Stimulated activated CD4-positive, alpha-beta T cell treated with anti-CD3 and anti-CD28 coated beads, Interleukin-2, amount 100 ng/mL, for 48 hours (primary cell): ENCODE measurements at places on chromosomes 1 and 21.

- DNase-seq: no peak
Measured at GRCh38 chr1:18927082-18927653, 24.8 kb upstream of the ALDH4A1 start.

GRCh38 chr1:246640747-246641146 lies 74.5 kb downstream of the CNST start:
- DNase-seq: no peak

DNA sequence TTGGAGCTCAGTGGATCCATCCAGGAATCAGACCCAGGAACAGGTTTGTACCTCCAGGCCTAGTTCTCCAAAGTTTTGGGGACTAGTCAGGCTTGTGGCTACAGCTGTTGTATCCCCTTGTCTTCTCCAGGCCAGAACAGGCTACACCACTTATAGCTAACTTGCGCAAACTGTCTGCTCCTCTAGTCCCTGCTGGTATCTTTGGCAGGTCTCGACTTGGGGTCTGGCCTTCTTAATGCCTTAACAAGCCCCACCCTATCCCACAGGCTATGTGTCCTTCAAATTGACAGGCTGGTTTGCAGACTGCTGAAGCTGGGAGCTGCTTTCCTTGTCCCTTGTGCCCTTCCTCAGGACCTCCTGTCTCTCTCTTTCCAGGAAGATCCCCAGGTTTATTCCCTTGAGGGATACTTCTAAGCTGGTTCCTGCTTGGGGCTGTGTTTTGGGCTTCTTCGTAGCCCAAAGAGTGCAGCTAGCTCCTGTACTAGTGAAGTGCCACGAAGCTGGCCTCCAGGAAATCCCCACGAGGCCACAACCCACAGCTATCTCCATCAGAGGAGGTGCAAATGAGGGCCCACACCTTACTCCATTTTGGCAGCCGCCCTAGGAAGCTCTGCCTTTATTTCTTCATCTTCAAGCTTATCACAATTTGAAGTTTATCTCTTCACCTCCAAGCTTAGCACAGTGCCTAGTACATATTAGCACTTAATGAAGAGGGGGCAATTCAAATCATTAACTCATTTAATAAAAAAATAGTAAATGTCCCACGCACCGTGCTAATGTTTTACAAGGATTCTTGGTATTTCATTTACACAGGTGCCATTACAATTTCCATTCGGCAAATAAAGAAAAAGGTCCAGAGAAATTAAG lies 683 bp upstream of the DMAP1 start:
- no peak for DNase-seq

- DNase-seq: no peak
Measured at GRCh38 chr1:39269349-39269748, 64.9 kb downstream of the MACF1 start.

DNA sequence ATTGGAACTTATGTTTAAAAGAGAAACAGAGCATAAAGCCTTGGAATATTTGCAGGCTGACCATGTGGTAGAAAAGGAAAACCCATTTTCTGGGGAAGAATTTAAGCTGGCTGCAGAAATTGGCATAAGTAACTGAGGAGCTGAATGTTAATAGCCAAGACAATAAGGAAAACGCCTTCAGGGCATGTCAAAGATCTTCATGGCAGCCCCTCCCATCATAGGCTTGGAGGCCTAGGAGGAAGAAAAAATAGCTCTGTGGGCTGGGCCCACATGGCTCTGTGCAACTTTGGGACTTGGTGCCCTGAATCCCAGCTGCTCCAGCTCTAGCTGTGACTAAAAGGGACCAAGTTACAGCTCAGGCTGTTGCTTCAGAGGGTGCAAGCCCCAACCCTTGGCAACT lies 51.5 kb downstream of the CTH start:
- no peak for DNase-seq

- no peak for DNase-seq
Measured at GRCh38 chr21:28975397-28975796, 17.3 kb downstream of the LTN1 start.

- DNase-seq: no peak
Measured at GRCh38 chr1:246184503-246184902, 322.6 kb downstream of the SMYD3 start.

DNA sequence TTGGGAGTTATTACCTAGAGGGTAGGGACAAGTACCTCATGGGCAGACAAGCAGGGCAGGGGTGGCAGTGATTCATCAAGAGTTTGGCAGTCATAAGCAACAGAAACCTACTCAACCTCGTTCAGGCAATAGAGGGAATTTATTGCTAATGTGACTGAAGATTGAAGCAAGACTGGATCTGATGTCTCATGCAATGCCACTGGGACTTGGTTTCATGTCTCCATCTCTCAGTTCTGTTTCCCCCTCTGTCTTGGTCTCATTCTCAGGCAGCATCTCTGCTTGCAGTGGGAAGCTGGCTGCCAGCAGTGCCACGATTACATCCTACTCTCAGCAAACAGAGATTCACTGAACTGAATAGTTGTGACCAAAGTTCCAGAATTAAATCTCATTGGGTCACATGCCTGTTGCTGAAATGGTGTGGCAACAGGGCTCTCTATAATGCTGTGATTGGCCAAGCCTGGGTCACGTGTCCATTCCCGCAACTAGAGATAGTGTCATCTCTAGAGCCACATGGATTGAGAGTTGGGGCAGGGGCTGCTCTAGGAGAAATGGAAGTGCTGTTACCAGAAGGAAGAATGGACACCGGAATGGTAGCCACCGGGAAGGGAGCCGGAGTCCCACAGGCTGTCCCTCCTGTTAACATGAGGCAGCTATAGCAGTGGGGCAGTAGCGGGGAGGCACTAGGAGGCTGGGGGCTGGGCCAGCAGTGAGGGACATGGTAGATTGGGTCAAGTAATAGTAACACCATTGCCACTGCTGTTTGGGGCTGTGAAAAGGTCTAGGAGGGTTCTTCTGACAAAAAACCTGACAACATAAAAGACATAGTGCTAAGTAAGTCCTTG lies 3.9 kb upstream of the CDC42 start:
- peak; percentile 31 for DNase-seq

DNA sequence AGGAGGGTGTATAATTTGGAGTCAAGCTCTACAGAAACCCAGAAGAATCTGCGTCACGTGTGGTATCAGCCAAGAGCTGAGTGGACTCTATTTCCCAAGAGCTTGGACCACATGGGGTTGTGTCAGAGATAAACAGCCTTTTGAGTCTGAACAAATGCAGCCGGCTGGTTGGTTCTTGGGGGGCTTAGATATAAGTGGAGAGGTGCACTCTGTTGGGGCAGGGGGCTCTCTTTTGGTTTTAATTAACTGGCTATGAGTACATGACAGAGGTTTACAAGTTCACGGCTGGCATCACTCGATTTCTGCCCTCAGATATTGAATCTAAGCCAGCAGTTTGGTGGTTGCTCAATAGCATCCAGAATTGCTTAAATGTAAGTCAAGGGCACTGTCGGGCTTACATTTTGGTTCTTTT lies 501 bp upstream of the MRAP start:
- no peak for DNase-seq

GRCh38 chr1:167878372-167879160 lies 35.4 kb downstream of the ADCY10 start:
- no peak for DNase-seq

DNA sequence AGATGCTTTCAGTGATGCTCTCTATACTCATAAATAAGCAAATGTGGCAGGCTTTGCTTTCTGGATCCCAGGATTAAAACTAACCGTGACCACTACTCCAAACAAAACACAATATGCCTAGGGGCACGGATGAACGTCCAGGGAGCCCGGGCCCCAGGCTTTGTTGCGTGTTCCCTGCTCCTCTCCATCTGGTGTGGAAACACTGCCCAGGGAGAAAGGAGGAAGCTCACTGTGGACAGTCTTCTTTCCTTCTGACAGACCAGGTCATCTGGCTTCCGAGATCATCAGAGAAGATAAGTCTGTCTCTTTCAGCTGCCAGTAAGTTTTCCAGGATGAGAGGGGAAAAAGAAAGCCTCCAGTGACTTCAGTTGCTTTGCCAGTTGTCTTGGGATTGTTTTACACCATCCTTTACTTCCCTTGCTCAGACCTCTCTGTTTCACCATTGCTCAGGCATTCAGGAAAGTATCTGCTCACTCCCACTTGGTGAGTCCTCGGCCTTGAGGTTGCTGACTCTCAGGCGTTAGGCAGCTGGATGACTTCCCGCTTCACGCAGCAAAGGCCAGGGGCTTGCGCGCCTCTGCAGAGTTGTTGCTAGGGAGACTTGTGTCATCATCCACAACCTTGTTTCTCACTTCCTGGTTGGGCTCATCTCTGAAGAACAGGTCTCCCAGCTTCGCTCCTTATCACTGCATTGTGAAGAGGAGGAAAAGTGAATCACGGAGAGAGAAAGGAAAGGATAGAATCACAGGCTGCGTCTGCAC lies 20.6 kb upstream of the PGD start:
- no peak for DNase-seq
